CD14-positive monocyte (primary cell): ENCODE measurements at places on chromosomes 2 and 18. TPM values are rescaled to one million over a fixed set of nuclear protein-coding genes. Genes with fewer than 3 reads are reported as not detected.

Gene LYPD1
- not detected in 2 replicates for polyA plus RNA-seq

Gene DSG2
- not detected in 2 replicates for polyA plus RNA-seq

Gene NDUFAF7
- 4.9 and 12.2 TPM in 2 replicates for polyA plus RNA-seq

Gene FSHR
- not detected for polyA plus RNA-seq

- no peak for DNase-seq
- H3K27ac ChIP-seq: no peak overlapping the region
- no peak overlapping the region for H3K4me3 ChIP-seq
Observed at GRCh38 chr2:179861027-179861415, 391 bp downstream of the ZNF385B start.

DNA sequence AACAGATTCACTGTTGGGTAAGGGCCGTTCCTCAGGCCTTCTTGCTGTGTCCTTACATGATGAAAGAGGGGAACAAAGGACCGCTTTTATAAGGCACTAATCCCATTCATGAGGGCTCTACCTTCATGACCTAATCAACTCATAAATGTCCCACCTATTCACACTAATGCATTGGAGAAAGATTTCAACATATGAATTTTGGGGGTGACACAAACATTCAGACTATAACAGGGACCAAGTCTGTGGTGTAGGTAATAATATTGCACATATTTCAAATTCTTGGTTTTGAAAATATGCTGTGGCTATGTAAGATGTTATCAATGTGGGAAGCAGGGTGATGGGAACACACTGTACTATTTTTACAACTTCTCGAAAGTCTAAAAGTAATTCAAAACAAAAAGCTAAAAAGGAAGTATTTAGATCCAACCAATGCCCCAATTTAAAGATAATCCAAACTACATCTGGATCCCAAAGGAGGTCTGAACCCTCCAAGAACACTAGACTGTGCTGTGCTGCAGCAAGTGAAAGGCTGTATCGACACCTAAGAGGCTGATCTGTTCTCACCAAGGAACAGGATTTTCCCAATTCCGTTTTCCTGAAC is 82.4 kb upstream of the TGIF1 start:
- H3K27ac ChIP-seq: no peak overlapping the region
- DNase-seq: no peak
- H3K4me3 ChIP-seq: no peak overlapping the region
- H3K4me1 ChIP-seq: no peaks in the 10 kb centered on the region
- no peaks in the 10 kb centered on the region for H3K27me3 ChIP-seq

DNA sequence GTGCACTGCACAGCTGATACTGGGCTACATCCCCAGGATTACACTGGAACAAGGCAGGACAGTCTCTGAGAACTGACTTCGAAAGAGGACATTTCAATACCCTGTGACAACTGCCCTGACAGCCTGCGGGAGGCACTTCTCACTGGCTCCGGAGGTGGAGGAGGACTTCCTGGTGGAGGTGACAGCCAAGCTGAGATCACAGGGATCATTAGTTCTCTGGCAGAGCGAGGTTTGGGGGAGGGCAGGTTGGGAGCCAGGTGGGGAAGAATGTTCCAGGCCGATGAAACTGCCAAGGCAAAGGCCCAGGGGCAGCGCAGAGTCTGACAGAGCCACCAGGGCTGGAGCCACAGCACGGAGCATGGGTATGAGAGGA is 28.0 kb upstream of the NPAS2 start:
- no peaks in the 10 kb centered on the region for H3K4me1 ChIP-seq
- no peak overlapping the region for H3K27ac ChIP-seq

DNA sequence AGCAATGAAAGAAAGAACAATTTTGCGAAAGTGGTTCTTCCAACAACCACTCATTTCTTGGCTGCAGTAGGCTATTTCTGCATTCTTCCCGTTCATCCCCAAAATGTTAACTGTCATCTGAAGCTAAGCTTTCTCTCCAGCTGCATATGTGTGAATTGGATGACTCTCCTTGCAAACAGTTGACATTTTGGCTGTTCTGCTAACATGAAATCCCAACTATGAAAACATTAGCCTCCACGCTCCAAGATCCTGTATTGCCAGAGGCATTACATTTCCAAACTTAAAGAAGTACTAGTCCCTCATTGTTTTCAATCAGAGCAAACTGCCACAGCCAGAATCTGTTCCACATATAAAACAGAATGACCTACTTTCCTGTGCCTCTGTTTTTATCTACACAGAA is 88.5 kb downstream of the TGIF1 start:
- no peaks in the 10 kb centered on the region for H3K27me3 ChIP-seq
- DNase-seq: no peak
- no peak overlapping the region for H3K27ac ChIP-seq
- no peaks in the 10 kb centered on the region for H3K36me3 ChIP-seq

- no peaks in the 10 kb centered on the region for H3K27me3 ChIP-seq
- DNase-seq: peak; percentile 20
- peaks cover 17% of the 10 kb centered on the region for H3K4me1 ChIP-seq
- H3K4me3 ChIP-seq: peak overlapping the region; percentile 73
- peak overlapping the region; percentile 79 for H3K27ac ChIP-seq
Observed at GRCh38 chr2:219205981-219206327, 628 bp upstream of the ZFAND2B start.

DNA sequence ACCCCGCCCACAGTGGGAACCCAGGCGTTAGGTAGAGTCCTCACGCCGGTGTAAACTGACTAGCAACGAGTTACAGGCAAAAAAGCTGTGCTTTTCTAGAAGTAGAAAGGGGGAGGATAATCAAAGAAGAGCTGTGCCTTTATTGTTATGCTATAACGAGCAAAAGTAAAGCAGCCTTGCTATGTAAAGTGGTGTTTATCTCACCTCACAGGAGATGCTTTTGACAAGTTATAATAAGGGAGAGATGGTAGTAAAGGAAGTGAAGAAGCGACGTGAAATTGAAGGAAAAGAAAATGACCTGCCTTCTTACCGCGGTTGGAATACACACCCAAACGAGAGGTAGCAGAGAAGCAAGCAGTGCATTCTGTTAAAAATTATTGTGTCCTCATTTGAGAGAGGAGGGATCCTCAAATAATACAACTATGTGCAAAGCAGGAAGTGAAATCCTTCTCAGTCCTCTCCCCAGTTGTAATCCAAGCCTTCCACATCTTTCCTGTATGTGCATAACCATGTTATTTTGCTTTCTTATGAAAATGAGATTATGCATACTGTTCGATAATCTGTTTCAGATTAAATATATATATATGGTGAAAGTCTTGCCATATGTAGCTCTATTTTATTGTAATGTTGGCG is 962 bp downstream of the TANK start:
- peak; percentile 21 for DNase-seq
- peak overlapping the region; percentile 76 for H3K4me3 ChIP-seq
- peak overlapping the region; percentile 99 for H3K27ac ChIP-seq

GRCh38 chr2:225569995-225570394 is 170.5 kb downstream of the NYAP2 start:
- no peaks in the 10 kb centered on the region for H3K27me3 ChIP-seq
- no peaks in the 10 kb centered on the region for H3K4me1 ChIP-seq
- H3K36me3 ChIP-seq: no peaks in the 10 kb centered on the region
- H3K27ac ChIP-seq: no peak overlapping the region

DNA sequence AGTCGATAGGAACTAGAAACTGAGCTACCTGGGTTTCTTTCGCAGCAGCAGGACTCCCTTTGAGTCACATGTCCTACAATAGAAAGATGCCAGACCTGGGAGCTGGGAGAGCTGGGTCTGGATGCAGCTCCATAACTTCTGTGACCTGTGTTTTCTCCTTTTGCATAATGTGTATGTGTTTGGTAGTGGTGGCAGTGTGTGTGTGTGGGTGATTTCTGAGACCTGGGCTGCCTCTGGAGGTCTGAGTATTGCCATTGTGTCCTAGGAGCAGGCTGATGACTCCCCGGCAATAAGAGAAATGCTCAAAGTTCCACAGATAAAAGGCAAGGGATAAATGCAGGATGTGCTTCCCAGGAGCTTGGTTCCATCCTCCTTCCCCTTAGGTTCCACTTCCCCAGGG is 6.4 kb downstream of the WNT10A start:
- H3K27ac ChIP-seq: no peak overlapping the region
- H3K4me1 ChIP-seq: no peaks in the 10 kb centered on the region
- no peak overlapping the region for H3K4me3 ChIP-seq
- H3K27me3 ChIP-seq: peaks cover 31% of the 10 kb centered on the region
- no peaks in the 10 kb centered on the region for H3K36me3 ChIP-seq
- DNase-seq: no peak

DNA sequence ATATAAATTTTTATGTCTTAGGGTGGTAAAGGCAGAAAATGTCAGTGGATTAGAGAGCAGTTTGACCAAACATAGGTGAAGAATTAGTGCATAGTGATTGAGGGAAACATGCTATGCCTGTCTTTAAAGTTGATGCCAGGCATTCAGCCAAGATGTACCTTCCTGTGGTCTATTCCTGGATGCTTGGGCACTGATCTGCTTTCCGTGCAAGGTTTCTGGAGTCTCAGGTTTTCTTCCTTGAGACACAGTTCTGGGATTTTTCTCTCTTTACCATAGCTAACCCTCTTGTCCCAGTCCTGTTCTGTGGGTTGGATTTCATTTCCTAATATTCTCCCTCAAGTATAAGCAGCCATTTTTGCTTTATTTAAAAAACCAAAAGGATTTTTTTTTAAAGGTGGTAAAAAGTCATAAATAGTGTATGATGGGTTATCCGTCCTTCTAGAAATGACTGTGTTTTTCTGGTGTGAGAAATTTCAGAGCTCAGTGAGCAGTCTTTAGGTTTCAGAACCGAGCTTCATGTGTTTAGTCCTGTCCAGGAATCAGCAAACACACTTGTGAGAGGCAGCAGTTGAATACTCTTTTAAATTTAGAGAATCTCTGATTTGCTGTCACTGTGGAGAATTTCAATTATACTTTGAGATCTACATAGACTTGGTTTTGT is 43.0 kb upstream of the CYBRD1 start:
- no peak overlapping the region for H3K27ac ChIP-seq
- H3K36me3 ChIP-seq: peaks cover 53% of the 10 kb centered on the region
- H3K27me3 ChIP-seq: no peaks in the 10 kb centered on the region
- DNase-seq: no peak
- H3K4me1 ChIP-seq: no peaks in the 10 kb centered on the region

- no peak for DNase-seq
- peaks cover 40% of the 10 kb centered on the region for H3K4me1 ChIP-seq
- H3K36me3 ChIP-seq: peaks cover 3% of the 10 kb centered on the region
- H3K4me3 ChIP-seq: no peak overlapping the region
Observed at GRCh38 chr2:143258126-143258892, 129.1 kb downstream of the ARHGAP15 start.

- H3K36me3 ChIP-seq: no peaks in the 10 kb centered on the region
- no peak for DNase-seq
- no peaks in the 10 kb centered on the region for H3K4me1 ChIP-seq
- H3K27ac ChIP-seq: no peak overlapping the region
- H3K27me3 ChIP-seq: no peaks in the 10 kb centered on the region
- no peak overlapping the region for H3K4me3 ChIP-seq
Observed at GRCh38 chr2:16250056-16250425, 309.7 kb downstream of the MYCN start.

DNA sequence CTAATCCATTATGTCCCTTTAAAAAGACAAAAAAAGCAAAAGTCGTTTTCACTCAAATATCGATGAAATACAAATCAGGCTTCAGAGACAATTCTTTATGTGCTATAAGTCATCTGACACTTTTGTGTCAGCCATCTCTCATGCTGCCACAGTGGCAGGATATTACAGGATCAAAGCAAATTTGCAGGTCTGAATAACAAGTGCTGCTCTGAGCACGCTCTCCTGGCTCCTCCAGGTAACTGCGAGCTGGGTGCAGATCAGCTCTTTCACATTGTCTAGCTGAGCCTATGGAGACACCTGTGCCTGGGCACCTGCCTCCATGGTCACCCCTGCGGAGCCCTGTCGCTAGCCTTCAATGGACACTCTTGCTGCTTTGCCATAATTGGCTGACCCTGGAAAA is 250.2 kb upstream of the RAB12 start:
- no peak overlapping the region for H3K4me3 ChIP-seq
- H3K27me3 ChIP-seq: no peaks in the 10 kb centered on the region
- no peak overlapping the region for H3K27ac ChIP-seq
- H3K4me1 ChIP-seq: no peaks in the 10 kb centered on the region

- no peak overlapping the region for H3K27ac ChIP-seq
- no peaks in the 10 kb centered on the region for H3K36me3 ChIP-seq
- H3K27me3 ChIP-seq: no peaks in the 10 kb centered on the region
- no peak for DNase-seq
- H3K4me1 ChIP-seq: peaks cover 14% of the 10 kb centered on the region
- H3K4me3 ChIP-seq: no peak overlapping the region
Observed at GRCh38 chr18:74197705-74198341, 49.5 kb downstream of the TIMM21 start.

- no peak for DNase-seq
- H3K27ac ChIP-seq: no peak overlapping the region
- no peaks in the 10 kb centered on the region for H3K36me3 ChIP-seq
- no peaks in the 10 kb centered on the region for H3K4me1 ChIP-seq
- no peaks in the 10 kb centered on the region for H3K27me3 ChIP-seq
Observed at GRCh38 chr2:68519236-68519635, 51.9 kb downstream of the APLF start.

GRCh38 chr2:174217869-174218268 is 30.5 kb downstream of the OLA1 start:
- peaks cover 38% of the 10 kb centered on the region for H3K36me3 ChIP-seq
- H3K4me1 ChIP-seq: no peaks in the 10 kb centered on the region
- H3K4me3 ChIP-seq: no peak overlapping the region
- H3K27ac ChIP-seq: no peak overlapping the region

GRCh38 chr2:189561371-189562038 is 19.1 kb downstream of the SLC40A1 start:
- no peak overlapping the region for H3K27ac ChIP-seq
- no peak overlapping the region for H3K4me3 ChIP-seq
- peaks cover 9% of the 10 kb centered on the region for H3K4me1 ChIP-seq
- H3K36me3 ChIP-seq: peaks cover 65% of the 10 kb centered on the region

- no peaks in the 10 kb centered on the region for H3K27me3 ChIP-seq
- no peak overlapping the region for H3K27ac ChIP-seq
- H3K4me1 ChIP-seq: no peaks in the 10 kb centered on the region
- DNase-seq: no peak
- no peak overlapping the region for H3K4me3 ChIP-seq
Observed at GRCh38 chr2:192960945-192961344, 766.2 kb upstream of the TMEFF2 start.

- no peaks in the 10 kb centered on the region for H3K4me1 ChIP-seq
- no peak overlapping the region for H3K4me3 ChIP-seq
- no peak overlapping the region for H3K27ac ChIP-seq
- H3K36me3 ChIP-seq: no peaks in the 10 kb centered on the region
- H3K27me3 ChIP-seq: no peaks in the 10 kb centered on the region
- DNase-seq: no peak
Observed at GRCh38 chr18:56285387-56286065, 352.9 kb downstream of the TXNL1 start.

DNA sequence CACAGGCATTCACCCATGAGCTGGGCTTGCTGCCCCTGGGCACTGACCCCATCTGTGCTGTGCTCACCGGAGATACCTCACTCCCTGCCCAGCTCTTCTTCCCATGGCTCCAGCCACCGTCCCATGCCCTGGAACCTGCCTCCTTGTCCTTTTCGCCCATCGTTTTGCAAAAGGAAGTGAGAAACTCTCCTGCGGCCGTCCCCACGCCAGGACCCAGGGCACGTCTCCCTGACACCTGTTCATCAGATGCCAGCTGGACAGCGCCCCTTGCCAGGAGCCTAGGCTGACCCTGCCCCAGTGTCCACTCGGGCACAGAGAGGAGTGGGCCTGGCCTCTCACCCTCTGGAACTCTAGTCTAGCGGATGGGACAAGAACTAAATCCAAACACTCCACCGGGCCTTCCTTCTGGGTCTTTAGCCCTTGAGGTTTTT is 238.6 kb downstream of the SEPTIN10 start:
- no peaks in the 10 kb centered on the region for H3K36me3 ChIP-seq
- H3K27ac ChIP-seq: no peak overlapping the region
- no peak overlapping the region for H3K4me3 ChIP-seq
- no peak for DNase-seq
- H3K4me1 ChIP-seq: no peaks in the 10 kb centered on the region
